ENCODE measurements at places on chromosomes 3 and 15.

GRCh38 chr3:32208447-32208846, 30.0 kb upstream of the CMTM8 start:
- DNase-seq, result peak; percentile 13

DNA sequence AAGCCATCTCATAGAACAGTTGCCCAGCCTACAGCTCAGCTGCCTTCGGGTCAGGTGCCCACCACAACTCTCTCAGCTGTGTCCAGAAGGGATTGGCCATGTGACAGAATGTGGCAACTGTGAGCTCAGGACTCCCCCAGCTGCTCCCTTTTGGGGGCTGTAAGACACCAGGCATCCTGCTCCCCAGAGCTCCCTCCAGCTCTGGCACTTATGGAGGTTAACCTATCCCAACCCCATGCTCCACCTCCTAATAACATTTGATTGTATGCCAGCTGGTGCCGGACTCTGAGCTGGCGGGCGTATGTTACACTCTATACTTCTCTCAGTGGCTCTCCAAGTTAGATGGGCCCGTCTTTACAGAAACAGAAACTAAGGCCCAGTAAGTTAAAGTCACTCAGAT, 222.8 kb downstream of the FAM43A start:
- no peak for DNase-seq

- no peak for DNase-seq
Observed at GRCh38 chr15:41944313-41944940, 27.9 kb downstream of the EHD4 start.

DNA sequence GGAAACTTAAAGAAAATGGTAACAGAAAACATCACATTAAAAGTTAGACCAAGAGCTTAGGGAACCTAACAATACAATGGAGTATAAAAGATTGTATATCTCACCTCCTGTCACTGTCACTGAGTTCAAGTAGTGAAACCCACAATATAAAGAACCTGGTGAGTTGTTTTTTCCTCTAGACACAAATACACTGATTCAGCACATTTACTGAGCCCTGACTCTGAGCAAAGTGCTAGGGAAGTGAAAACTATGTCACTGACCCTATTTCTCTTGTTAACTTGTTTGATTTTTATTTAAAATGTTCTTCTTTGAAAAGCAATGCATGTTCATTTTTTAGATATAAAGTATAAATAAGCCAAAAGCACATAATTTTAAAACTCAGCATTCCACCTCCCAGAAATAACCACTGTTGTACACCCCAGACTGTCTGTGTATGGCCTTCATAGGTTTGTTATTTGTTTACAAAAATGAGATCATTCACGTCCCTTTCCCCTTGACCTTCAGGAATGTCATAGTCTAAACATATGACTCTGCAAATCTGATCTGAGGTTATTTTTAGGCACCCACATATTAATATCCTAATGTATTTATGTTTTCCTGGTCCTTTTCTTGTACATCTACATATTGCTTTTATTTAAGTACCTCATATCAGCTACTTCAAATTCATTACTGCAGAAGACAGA, 69.2 kb upstream of the CSTA start:
- DNase-seq, result no peak

GRCh38 chr15:53354874-53355273, 404.6 kb downstream of the WDR72 start:
- DNase-seq, result no peak

DNA sequence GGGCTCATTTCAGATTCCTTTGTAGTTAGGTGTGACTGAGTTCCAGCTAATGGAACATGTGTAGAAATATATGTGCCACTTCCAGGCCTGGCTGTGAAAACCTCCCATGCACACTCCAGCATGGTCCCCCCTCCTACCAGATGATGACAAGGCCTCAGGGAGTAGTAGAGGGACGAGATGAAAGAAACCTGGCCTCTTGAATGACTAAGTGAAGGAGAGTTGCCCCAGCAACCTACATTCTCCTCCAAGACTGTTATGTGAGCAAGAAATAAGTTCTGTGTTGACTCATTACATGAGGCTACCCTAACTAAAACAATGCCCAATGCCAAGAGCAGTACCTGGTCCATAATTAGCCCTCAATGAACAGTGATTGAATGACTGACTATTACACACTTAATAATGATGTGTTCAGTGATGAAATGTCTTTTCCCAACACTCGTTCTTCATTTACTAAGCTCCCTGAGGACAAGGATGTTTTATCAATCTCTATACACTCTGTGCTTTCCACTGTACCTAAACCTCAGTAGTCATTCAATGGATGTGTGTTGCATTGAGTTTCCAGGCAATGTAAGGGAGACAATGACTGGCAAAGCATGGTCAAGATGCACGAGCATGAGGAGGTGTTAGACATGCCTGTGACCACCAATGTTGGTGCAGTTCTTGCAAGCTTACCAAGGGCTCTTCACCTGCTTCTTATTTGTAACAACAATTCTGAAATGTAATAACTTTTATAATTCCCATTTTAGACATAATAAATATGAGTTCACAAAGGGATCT, 62.0 kb upstream of the BCL6 start:
- no peak for DNase-seq

DNA sequence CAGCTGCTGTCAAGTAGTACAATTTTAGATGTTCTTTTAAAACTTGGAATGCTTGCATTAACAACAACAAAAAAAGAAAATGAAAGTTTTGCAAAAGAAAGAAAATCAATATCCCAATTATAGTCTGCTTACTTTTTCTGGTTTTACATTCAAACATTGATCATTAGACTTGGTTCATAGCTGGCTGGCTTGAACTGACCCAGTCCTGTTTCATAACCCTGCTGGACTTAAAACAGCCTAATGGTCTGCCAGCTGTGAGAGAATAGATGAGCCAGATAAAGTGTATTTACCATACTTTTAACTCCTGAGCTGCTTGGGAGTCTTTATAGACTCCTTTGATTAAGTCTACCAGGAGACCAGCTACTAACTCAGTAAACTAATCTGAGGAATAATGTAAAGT, 59.2 kb downstream of the PIAS1 start:
- DNase-seq, result peak; percentile 7

- no peak for DNase-seq
Observed at GRCh38 chr3:5673521-5673920, 486.0 kb downstream of the EDEM1 start.

GRCh38 chr3:7357101-7357500, 496.2 kb downstream of the GRM7 start:
- no peak for DNase-seq

DNA sequence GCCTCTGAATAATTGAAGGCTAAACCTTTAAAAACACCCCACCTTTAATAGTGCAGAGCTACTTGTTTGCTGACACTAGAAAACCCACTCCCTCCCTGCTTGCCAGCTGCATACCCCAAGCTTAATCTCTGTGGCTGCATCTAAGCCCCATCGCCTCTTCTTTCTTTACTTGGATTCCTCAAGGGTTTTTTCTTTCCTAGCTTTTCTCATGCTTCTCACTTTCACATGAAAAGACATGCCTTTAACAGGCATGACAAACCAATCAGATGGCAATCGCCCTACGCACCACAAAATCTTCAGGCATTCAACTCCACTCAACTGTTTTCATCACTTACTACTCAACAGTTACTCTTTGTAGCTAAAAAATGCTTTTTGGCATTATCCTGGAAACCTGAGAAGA, 77.5 kb downstream of the PLD1 start:
- no peak for DNase-seq

DNA sequence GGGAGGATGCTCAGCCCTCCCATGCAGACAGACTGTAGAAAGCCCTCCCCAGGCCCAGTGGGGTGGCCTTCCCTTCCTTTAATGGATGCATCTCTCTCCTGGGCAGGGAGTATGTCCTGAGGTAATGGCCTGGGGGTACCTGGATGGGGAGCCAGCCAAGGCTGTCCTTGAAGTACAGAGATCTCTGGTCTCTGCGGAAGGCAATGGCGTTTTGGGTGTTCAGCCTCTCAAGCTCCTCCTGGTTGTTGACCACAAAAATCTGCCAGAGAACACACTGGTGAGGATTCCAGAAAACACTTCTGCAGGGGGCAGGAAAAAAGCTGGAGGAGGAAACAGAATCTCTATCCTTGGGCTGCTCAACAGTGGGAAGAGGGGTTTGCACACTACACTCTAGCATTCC, 28.9 kb downstream of the EAF1 start:
- DNase-seq, result no peak

DNA sequence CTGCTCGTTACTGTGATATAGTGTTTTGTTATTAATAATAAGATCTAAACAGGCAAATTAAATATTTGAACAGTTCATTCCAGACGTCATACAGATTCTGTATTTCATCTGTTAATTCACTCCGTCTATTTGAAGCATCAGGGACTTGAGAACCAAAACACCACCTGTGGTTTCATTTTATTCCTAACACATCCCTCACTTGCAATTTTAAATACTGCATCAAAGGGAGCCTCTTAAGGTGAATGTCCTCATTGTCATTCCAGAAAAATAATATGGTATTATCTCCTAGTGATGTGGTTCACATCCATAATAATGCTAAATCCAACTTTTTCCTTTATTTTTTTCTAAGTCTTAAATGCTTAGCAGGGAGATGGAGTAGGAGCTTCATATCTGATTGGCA, 1390.9 kb upstream of the CADM2 start:
- no peak for DNase-seq

Measured in NB4 (cell line).